IMR-90 (cell line): ENCODE measurements at places on chromosomes 7 and 10. TPM values are rescaled to one million over a fixed set of nuclear protein-coding genes. Genes with fewer than 3 reads are reported as not detected.
A peak's percentile ranks its signal among the peaks of the same experiment; 100 is the strongest.

DNA sequence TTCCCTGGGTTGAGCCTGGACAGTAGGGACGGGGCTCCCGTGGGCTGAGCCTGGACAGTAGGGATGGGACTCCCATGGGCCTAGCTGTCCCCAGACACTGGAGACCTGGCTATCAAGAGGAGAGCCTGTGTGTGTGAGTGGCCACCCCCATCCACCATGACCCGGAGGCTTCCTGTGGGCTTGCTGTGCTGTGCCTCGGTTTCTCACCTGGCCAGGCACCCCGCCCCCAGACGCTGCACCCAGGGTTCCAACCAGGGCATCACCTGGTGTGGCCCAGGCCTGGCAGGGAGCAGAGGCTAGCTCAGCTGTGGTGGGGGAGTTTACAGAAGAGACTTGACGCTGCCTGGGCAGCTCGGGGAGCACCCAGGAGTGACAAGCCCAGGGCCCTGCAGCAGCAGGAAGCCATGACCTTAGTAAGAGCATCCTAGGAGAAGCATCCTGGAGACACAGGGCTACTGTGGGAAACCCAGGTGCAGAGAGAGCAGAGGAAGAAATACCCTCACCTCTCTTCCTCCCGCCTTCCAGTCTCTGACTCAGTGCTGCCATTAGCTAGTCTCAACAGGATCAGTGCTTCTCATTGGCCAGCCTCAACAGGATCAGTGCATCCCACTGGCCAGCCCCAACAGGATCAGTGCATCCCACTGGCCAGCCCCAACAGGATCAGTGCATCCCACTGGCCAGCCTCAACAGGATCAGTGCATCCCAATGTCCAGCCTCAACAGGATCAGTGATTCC is 61.0 kb downstream of the PDGFA start:
- no peak for DNase-seq

DNA sequence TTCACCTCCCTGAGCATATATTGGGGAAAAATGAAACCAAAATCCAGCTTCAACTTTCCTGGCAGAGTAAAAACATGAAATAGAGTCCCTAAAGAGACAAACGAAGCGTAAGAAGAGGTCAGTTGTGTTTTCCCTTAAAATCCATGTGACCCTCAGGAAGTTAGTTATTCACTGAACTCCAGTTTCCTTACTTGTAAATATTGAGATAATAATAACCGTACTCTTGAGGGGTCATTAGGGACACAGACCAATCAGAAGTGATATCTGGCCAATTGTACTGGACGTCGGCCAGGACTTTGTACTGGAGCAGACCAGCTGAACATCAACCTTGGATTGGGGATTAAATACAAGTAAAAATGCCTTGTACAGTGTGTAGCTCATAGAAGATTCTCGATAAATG is 167.0 kb downstream of the GATA3 start:
- DNase-seq = no peak

GRCh38 chr7:155935005-155935557 is 122.8 kb upstream of the SHH start:
- no peak for DNase-seq

DNA sequence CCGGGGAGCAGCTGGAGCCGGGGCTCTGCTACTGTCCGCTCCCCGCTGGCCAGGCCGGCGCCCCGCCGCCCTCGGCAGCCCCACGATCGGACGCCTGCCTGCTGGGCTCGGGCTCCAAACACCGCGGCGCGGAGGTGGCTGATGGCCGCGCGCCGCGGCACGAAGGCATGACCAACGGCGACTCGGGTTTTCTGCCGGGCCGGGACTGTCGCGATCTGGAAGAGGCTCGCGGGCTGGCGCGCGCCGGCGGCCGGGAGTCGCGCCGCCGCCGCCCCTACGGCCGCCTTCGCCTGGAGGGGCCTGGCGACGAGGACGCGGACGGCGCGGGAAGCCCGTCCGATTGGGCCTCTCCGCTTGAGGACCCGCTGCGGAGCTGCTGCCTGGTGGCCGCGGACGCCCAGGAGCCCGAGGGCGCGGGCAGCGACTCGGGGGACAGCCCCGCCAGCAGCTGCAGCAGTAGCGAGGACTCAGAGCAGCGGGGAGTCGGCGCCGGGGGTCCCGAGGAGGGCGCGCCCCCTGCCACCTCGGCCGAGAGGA is 570 bp downstream of the TBC1D12 start:
- DNase-seq = peak; percentile 12

DNA sequence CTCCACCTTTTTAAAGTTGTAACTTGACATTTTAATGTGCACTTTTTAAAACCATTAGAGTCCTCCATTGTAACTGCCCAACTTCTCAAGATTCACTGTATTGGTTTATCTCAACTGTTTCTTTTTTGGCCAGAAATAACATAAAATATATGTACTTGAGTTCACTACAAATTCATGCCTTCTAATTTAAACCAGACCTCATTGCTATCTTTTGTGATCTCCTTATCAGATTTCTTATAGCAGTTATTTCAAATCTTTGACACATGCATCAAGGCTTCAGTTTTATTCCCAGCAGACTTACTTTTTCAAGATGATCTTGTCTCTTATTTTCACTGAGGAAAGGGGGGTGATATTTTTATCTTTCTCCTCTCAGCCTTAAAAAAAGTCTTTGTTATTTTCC is 154.3 kb downstream of the PHF14 start:
- no peak for DNase-seq

DNA sequence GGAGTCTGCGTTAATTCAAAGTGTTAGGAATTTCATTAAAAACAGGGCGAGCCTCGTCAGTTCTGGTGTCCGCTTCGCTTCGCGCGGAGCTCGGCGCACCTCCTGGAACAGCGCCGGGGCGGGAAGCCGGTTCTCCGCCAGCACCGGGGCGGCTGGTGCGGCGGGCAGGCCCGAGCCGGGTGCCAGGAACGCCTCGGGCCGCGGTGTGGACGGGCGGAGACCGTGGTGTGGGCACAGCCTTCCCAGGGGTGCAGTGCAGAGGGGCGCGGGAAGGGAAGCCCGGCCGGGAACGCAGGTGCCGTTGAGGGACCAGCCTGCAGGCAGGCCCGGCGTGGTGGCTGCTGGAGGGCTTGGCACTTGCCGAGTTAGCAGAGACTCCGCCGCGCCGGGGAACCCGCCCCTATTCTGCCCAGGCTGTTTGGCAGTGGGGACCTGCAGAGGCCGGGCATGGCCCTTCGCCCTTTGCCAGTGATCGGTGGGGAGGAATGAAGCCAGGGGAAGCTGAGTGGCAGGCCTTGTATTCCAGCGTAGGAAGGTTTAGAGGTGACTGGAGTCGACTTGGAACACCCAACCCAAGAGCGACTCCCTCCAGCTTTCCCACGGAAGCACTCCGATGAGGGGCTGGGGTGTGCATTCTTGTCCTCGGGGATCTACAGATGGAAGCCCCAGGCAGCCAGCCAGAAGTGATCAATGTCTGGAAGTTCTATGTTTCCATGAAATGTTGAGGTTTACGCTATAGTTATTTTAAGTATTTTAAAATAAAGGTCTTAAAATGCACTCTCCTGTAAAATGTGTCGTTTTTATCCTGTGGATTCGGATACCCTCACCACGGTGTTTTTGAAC is 945 bp upstream of the RHEB start:
- DNase-seq = no peak

DNA sequence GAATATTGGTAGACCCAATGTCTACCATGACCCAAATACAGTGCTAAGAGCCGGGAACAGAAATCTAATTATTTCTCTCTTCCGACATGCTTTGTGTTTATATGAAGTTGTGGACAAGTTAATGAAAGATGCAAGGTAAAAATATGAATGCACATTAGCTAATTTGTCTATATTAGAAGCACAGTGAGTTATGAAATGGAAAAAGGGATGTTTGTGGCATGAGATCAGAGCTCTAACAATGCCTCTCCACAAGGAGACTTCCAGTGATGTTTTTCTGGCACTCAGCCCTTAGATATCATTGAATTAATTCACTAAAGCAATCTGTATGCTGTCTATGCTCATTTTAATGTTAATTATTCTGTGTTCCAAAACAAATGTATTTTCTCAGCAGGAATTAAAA is 897.2 kb downstream of the CNTNAP2 start:
- DNase-seq = no peak

- DNase-seq = no peak
These were observed 94.2 kb downstream of the CDK14 start for GRCh38 chr7:90690159-90690858.

- peak; percentile 69 for DNase-seq
These were observed 253.8 kb downstream of the CREB5 start for GRCh38 chr7:28666154-28666553.

DNA sequence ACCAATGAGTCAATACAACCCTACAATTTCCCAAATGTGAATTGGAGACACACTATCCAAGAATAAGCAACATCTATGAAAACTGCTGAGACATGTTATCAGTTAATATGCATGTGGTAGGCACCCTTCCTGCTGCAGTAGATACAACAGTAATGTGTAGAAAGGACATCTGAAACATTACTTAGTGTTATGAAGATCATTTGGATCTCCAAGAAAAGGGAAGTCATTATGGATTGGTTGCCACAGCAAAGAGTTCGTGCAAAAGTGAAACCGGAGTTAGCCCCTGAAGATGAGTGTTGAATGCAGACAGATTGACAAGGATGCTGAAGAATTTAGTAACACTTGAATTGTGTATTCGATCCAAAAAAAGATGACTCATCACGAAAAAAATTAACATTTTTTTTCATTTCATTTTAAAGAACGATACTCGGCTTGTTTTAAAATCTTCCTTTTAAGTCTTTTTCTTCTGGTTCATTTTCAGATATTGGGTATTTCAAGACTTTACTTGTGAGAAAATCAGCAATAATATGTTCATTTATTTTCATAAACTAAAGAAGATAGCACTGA is 322.4 kb upstream of the KLF6 start:
- no peak for DNase-seq

DNA sequence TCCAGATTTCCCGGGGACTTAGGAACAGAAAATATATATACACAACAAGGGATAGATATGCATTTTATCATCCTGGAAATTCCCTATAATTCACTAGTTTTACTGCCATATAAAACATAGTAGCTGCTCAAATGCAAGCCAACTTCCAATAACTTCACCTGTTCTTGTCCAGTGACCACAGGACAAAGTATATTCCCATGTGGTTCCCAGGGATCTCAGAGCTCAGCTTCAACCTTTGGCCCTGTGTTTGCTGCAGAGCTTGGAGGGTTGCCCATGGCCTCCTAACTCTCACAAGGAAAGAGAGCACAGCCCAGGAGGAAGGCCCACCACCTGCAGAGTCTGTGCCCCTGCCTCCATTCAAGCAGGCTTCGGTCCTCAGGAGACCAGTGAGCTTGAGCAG is 4.5 kb upstream of the DRGX start:
- no peak for DNase-seq

- DNase-seq = no peak
These were observed 384 bp upstream of the TMEM229A start for GRCh38 chr7:124033095-124033806.

- DNase-seq = peak; percentile 74
These were observed 8.8 kb downstream of the SLC4A2 start for GRCh38 chr7:151068069-151068773.

- DNase-seq = peak; percentile 42
These were observed 35.8 kb downstream of the GBF1 start for GRCh38 chr10:102281102-102281487.

DNA sequence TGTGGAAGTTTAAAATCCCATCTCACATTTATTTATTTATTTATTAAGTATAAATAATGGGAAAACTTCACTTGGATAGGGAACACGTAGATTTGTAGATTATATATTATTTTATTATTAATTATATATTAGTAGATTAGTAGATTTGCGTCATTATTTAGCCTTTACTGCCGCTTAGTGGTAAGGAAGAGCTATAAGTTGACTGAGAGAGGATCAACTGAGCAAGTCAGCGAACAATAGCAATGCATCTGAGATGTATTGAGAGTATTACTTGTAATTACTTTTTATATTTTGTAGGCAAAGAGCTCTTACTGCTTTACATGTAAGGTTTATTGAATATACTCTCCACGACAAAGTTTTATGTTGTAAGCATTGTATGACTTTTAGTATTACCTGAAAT is 244.5 kb upstream of the ANKRD30A start:
- DNase-seq = peak; percentile 56

DNA sequence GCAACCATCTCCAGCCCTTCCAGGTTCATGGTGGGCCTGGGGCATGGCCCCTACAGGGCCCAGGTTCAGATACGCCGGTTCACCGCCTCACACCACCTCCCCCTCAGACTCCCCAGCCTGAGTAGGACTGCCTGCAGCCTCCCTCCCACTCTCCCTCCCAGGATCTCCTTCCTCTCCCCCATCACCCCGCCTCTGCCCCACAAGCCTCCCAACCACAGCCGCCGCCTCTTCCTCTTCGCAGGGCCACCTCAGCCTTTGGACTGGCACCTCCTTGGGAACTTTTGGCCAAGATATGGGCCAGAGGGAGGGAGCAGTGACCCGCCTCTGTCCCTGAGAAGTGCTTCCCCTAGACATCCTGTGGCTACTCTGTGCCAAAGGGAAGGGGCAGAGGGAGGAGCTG is 9.3 kb downstream of the KCNIP2 start:
- no peak for DNase-seq

- no peak for DNase-seq
These were observed 590.2 kb downstream of the SH2D4B start for GRCh38 chr10:81127931-81128330.

DNA sequence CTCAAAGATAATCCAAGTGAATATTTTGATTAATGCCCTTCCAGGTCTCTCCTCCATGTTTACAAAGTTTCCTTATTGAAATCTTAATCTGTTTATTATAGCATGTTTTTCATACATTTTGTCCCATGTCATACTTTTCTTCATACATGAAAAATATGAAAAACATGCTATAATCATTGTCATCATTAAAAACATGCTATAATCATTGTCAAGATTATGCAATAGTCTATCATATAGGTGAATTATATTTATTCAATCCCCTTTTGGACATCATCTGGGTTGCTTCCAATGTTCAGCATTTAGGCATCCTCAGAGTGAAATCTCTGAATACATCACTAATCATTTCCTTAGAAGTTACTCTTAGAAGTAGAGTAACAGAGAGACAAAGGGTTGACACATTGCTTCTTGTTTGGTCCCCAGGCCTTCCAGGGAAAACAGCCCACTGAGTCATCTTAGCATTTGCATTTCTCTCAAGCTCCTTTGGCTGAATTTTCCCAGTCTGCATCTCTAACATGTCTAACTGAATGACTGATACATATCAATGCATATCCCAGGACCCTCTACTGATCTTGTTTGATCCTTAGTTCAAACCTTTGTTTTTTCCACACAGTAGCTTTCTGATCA is 87.0 kb downstream of the SGMS1 start:
- DNase-seq = peak; percentile 65

The OR6B1 gene
- not detected in 2 replicates for total RNA-seq

The GBX1 gene
- total RNA-seq = not detected in 2 replicates

The VWDE gene
- total RNA-seq = 0.18 and 0.28 TPM in 2 replicates

The HOXA13 gene
- not detected in 2 replicates for total RNA-seq

The DMTF1 gene
- total RNA-seq = 59.0 and 69.7 TPM in 2 replicates

The C10orf53 gene
- not detected in 2 replicates for total RNA-seq

The CALHM3 gene
- total RNA-seq = not detected in 2 replicates

The SPDYE8 gene
- total RNA-seq = not detected in 2 replicates

The CYP3A4 gene
- not detected in 2 replicates for total RNA-seq

The RASSF4 gene
- total RNA-seq = 5.9 and 6.1 TPM in 2 replicates

The KCNH2 gene
- 0.56 and 0.90 TPM in 2 replicates for total RNA-seq
